ENCODE measurements at places on chromosomes 7 and 10.
A peak's percentile ranks its signal among the peaks of the same experiment; 100 is the strongest.

GRCh38 chr7:102395592-102395872 is 631 bp upstream of the PRKRIP1 start:
- no peak for DNase-seq
- H3K27me3 ChIP-seq: no peaks in the 10 kb centered on the region
- peak overlapping the region; percentile 88 for H3K27ac ChIP-seq
- H3K36me3 ChIP-seq: peaks cover 19% of the 10 kb centered on the region
- H3K4me3 ChIP-seq: peak overlapping the region; percentile 73

GRCh38 chr10:83373671-83374070 is 765.6 kb upstream of the GHITM start:
- no peaks in the 10 kb centered on the region for H3K27me3 ChIP-seq
- DNase-seq: no peak
- H3K27ac ChIP-seq: no peak overlapping the region

GRCh38 chr7:39133088-39133487 is 155.4 kb downstream of the POU6F2 start:
- no peak overlapping the region for H3K4me3 ChIP-seq
- peaks cover 8% of the 10 kb centered on the region for H3K27me3 ChIP-seq
- no peaks in the 10 kb centered on the region for H3K36me3 ChIP-seq
- H3K4me1 ChIP-seq: no peaks in the 10 kb centered on the region

- H3K27me3 ChIP-seq: no peaks in the 10 kb centered on the region
- H3K27ac ChIP-seq: peak overlapping the region; percentile 44
- no peak overlapping the region for H3K4me3 ChIP-seq
These were observed 38.4 kb downstream of the EEPD1 start for GRCh38 chr7:36191292-36191920.

GRCh38 chr7:41203542-41203941 is 499.3 kb downstream of the INHBA start:
- H3K4me1 ChIP-seq: no peaks in the 10 kb centered on the region
- no peaks in the 10 kb centered on the region for H3K36me3 ChIP-seq
- H3K4me3 ChIP-seq: no peak overlapping the region
- no peak for DNase-seq
- no peak overlapping the region for H3K27ac ChIP-seq

DNA sequence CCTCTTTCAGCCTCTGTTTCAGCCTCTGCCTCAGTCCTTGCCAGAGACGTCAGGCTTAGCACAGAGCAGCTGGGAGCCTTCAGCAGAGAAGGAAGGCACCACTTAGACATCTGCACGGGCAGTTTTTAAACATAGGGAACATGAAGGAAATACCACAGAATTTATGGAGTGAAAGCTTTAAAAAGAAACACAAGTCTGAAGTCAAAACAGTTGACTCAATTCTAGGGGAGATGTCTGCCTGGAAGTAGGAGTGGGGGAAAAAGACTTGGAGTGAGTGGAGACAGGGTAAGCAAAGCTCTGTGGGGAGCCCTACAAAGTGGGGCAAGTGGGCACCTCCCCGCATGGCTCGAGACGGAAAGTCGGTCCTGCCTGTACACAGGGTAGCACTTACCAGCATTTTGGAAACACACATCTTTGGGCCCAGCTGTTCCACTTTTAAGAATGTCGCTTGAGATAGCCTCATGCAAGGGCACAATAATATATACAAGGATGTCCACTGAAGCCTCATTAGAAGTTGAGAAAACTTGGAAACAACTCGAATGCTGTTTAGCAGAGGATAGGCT is 5.0 kb upstream of the TBXAS1 start:
- DNase-seq: no peak
- H3K4me3 ChIP-seq: no peak overlapping the region
- H3K27ac ChIP-seq: no peak overlapping the region

DNA sequence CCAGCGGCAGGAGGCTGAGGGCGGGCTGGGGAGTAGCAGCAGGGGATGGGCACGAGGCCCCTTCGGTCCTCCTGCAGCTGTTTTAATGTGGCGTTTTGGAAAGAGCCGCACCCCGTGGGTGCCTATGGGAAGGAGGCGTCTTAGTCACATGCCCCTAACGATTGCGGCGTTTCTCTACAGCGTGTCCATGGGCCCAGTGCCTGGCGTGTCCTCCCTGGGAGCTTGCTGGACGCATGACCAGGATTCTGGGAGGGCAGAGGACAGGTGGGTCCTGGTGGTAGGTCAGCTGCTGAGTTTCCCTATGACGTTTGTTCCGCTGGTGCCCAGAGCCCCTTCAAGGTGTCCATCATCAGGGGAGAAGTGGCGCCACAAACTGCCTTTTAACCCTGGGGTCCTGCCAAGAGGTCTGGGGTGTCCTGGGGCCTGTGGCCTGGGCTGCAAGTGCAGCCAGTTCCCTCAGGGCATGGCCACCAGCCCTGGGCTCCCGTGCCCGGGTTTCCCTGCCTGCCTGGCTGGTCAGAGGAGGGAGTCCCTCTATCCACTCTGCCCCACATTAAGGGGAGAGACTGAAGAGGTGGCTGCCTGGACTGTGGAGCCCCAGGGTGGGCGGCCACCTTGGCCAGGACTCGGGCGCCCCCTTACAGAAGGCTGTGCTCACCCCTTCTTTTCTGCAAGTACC is 48.7 kb downstream of the PWWP2B start:
- DNase-seq: no peak
- no peaks in the 10 kb centered on the region for H3K27me3 ChIP-seq
- H3K27ac ChIP-seq: no peak overlapping the region
- H3K4me3 ChIP-seq: no peak overlapping the region
- H3K36me3 ChIP-seq: no peaks in the 10 kb centered on the region

DNA sequence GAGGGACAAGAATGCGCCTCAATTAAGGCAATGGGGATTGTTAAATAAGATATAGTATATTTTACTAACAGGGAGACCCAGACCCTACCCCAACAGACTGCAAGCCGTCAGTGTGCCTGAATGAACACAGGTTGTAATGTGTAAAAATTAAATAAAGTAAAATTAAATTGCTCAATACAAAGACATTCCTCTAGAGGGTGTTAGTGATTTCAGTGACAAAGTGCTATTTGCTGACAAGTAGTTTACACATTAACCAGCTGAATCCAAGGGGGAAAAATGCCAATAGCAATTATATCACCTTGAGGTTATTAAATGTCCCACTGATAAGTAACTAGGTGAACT is 110.5 kb downstream of the EBF3 start:
- no peak overlapping the region for H3K4me3 ChIP-seq
- no peaks in the 10 kb centered on the region for H3K36me3 ChIP-seq
- DNase-seq: no peak
- no peaks in the 10 kb centered on the region for H3K4me1 ChIP-seq
- no peaks in the 10 kb centered on the region for H3K27me3 ChIP-seq

DNA sequence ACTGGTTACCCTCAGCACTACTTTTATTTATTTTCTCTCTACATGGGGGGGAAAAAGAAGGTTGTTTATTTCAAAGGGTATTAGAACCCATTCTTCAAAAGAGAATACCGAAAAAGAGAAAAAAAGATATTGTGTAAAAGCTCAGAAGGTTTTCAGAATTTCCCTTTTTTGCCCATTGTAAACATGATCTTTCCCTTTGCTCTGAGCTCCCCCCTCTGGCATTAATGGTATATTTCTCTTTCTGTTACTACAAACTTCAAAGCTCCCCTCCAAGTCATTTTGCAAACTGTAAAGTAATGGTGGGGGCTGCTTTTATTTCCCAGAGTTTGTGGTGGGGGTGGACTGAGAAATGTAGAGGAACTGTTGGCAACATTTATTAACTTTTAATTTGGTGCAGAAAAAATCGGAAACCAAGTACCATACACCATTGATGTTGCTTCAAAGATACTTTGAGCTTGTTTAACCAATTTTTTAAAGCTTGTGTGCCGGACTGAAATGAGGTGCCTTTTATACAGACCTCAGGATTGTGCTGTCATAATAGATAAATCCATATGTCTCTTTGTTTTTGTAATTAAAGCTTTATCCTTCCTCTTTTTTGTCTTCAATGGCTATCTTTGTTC is 181.5 kb downstream of the EXOC4 start:
- H3K36me3 ChIP-seq: no peaks in the 10 kb centered on the region
- peak; percentile 50 for DNase-seq
- H3K27me3 ChIP-seq: no peaks in the 10 kb centered on the region
- H3K4me1 ChIP-seq: no peaks in the 10 kb centered on the region
- no peak overlapping the region for H3K4me3 ChIP-seq
- H3K27ac ChIP-seq: no peak overlapping the region

DNA sequence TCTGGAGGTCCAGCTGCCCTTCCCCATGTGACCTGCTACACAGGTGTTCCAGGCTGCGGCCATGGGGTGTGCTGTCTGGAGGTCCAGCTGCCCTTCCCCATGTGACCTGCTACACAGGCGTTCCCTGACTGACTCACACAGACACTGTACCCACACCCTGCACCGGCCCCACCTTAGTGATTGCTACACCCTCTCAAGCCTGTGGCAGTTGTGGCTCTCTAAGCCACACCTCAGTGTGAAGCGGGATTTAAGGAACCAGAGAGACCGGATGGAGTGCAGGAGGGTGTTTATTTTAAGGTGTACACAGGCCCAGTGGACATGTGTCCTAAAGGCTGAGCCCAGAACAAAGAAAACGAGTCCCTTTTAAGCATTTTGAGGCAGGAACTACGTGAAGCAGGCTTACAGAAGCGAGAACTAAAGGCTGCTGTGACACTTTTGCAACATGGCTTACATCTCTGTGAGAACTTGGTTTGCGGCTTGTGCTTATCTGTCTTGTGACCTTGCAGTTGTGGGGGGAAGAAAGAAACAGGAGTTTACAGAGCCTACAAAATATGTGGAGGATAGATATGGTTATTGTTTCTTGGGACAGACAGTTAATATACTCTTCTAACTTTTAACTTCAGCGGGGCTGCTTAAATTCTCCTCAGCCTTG is 326.4 kb downstream of the PAXIP1 start:
- no peaks in the 10 kb centered on the region for H3K4me1 ChIP-seq
- H3K27ac ChIP-seq: no peak overlapping the region

DNA sequence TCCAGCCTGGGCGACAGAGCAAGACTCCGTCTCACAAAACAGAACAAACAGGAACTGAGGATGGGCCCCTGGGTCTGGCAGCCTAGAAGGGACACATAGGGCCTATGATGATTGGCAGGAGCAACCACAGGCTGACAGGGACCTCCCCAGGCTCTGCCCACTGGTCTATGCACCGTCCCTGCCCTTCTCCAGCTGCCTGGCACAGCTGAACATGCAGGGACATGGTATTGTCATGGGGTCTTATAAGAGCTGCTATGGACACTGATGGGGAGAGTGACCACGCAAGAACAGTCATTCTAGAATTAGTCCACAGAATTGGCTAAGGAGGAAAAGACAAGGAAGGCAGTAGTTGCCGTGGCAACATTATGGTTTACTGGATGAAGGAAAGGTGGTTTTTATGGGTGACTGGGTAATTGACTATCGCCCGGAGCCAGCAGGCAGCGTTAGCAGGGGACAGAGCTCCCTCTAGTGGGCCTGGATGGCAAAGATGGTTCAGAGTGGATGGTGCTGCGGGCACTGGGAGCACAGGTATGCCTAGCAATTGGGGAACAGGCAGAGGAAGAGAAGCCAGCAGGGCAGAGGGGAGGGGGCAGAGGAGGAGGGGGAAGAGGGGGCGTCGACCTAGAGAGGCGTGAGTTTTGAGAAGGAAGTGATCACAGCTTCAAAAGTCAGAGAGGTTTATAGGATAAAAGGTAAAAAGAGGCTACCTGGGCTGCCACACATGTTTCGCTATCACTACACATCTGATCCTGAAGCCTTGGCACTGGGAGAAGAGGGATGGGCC is 7.8 kb upstream of the TRIM56 start:
- H3K36me3 ChIP-seq: no peaks in the 10 kb centered on the region
- H3K27ac ChIP-seq: no peak overlapping the region
- H3K27me3 ChIP-seq: no peaks in the 10 kb centered on the region
- no peak overlapping the region for H3K4me3 ChIP-seq
- no peaks in the 10 kb centered on the region for H3K4me1 ChIP-seq

- no peak overlapping the region for H3K4me3 ChIP-seq
- peaks cover 33% of the 10 kb centered on the region for H3K36me3 ChIP-seq
- peaks cover 17% of the 10 kb centered on the region for H3K4me1 ChIP-seq
- no peak overlapping the region for H3K27ac ChIP-seq
These were observed 53.3 kb downstream of the DNAJB6 start for GRCh38 chr7:157389951-157390730.

DNA sequence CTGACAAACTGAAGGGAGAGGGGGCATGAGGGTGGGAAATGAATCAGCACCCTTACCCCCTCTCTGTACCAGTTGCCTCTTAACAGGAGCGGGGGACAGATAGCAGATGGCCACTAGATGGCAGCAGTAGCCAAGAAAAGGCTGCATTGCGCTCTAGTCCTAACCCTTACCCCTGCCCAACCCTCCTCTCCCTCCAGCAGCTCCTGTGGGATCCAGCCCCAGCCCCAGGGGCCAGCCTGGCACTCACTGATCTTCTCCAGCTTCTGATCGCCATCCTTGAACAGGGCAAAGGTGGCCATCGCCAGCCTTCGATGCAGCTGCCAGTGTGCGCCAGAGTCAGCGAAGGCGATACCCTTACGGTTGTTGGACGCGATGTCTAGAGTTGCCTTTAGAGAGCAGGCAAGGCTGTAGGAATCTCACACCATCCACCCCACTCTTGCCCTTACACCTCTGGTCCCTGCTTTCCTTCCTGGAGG is 2.2 kb downstream of the CYP17A1 start:
- H3K4me3 ChIP-seq: no peak overlapping the region
- H3K36me3 ChIP-seq: no peaks in the 10 kb centered on the region
- no peaks in the 10 kb centered on the region for H3K4me1 ChIP-seq
- no peaks in the 10 kb centered on the region for H3K27me3 ChIP-seq

DNA sequence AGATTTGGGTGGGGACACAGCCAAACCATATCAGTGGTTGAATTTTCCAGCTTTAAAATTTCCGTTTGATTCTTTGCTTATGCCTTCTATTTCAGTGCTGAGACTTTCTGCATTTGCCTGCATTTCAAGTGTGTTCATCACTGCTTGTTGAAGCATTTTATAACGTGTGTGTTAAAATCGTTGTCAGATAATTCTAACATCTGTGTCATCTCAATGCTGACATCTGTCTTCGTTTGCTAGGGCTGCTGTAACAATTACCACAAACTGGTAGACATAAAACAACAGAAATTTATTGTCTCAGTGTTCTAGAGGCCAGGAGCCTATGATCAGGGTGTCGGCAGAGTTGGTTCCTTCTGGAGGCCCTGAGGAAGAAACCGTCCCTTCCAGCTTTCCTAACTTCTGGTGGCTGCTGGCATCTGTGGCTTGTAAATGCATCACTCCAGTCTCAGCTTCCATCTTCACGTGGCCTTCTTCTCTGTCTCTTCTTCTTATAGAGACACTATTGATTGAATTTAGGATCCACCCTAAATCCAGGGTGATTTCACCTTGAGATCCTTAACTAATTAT is 71.1 kb upstream of the SDK1 start:
- H3K27me3 ChIP-seq: no peaks in the 10 kb centered on the region
- H3K27ac ChIP-seq: no peak overlapping the region
- H3K4me1 ChIP-seq: no peaks in the 10 kb centered on the region

- peaks cover 37% of the 10 kb centered on the region for H3K4me1 ChIP-seq
- no peak overlapping the region for H3K27ac ChIP-seq
- H3K4me3 ChIP-seq: no peak overlapping the region
- H3K27me3 ChIP-seq: no peaks in the 10 kb centered on the region
- no peaks in the 10 kb centered on the region for H3K36me3 ChIP-seq
These were observed 284.7 kb downstream of the CAMK1D start for GRCh38 chr10:12633776-12634620.

GRCh38 chr10:101092881-101093354 is 31.1 kb downstream of the KAZALD1 start:
- H3K4me3 ChIP-seq: no peak overlapping the region
- H3K27ac ChIP-seq: no peak overlapping the region
- no peaks in the 10 kb centered on the region for H3K4me1 ChIP-seq
- H3K27me3 ChIP-seq: peaks cover 97% of the 10 kb centered on the region
- H3K36me3 ChIP-seq: no peaks in the 10 kb centered on the region
